ENCODE measurements at places on chromosomes 5 and 9.

DNA sequence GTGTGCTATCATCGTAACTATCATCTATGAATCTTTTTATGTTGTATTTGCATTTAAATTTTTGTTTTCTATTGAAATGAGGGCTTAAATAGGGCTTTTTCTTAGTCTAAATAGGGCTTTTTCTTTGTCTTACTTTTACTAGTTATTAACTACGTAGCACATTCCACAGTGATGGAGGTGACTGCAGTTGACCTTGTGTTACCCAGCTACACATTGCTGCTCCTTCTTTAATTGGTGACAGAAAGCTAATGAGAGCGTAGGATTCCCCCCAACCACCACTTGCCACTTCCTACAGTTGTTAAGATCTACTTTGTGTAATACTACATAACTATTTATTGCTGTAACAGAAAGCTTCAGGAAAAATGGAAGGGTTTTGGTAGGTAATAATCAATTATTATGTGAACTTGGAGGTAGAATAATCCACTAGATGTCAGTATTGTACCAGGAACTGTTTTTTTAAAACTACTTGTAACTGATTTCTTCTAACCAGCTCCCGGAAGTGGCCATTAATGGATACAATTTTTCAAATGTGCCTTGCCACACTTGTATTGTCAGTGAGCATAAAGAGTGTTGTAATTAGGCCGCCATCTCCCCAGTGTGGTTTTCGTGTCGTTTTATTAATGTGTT, 18.0 kb downstream of the MTRR start:
- no peak for DNase-seq

DNA sequence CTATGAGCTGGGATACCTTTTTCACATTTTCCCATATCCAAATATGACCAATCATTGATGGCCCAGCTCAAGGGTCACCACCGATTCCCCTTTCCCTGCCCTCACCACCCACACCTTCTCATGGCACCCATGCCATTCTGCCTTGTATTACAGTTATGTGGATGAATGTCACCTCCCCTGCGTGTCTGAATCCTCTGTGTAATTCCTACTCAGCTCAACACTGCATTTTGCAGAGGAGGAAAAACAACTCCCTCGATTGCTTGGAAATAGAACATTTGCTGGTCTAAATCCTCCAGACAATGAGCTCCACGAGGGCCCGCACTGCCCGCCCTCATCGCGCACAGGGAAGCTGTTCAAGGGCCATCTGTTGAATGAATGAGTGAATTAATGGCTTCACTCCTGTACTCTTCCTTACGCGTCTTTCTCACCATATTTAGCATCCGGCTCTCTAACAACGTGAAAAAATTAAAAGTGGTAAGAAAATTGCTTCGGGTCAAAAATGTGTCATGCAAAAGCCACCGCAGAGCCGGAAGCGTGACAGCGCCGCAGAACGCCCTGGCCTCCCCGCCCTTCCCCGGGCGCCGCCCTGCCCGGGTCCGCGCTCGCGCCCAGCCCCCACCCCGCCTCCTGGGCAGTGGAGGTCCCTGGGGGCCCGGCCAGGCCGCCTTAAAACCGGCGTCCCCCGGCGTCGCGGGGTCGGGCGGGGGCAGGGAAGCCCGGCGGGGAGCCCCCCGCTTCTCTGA, 704 bp downstream of the SUSD1 start:
- DNase-seq: peak; percentile 56

DNA sequence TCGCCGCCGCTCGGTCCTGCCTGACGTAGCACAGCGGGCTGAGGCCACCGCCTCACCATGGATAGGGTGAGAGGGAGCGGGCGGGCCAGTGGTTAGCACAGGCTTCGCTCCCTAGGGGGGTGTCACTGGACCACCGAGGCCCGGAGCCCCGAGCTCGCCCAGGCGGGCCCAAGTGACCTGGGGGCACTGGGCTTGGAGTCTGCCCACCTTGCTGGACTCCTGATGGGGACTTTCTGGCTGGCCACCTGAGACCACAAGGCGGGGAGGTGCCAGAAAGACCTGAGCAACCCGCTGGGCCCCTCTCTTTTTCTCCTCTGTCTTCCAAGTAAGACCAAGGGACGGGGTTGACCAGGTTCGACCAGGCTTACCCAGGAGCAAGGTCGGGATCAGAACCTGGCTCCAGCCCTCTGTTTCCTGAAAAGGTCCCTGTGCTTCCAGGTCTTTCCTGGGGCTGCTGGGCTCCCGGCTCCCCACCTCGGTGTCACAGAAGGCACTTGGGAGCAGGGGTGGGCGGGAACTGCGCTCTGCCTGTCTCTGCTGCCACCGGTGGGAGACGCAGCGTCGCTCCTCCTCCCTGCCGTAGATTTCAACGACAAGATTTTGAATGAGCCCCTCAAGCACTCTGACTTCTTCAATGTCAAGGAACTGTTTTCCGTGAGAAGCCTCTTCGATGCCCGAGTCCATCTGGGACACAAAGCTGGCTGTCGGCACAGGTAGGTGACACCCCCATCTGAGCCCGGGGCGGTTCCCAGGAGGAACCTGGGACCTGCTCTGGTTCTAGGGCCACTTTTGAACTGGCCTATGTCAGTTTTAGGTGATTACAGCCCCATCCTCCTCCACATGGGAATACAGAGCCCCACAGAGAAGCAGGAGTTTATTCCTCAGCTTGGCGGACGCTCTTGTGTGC, 1.0 kb downstream of the MRPS2 start:
- DNase-seq: no peak

DNA sequence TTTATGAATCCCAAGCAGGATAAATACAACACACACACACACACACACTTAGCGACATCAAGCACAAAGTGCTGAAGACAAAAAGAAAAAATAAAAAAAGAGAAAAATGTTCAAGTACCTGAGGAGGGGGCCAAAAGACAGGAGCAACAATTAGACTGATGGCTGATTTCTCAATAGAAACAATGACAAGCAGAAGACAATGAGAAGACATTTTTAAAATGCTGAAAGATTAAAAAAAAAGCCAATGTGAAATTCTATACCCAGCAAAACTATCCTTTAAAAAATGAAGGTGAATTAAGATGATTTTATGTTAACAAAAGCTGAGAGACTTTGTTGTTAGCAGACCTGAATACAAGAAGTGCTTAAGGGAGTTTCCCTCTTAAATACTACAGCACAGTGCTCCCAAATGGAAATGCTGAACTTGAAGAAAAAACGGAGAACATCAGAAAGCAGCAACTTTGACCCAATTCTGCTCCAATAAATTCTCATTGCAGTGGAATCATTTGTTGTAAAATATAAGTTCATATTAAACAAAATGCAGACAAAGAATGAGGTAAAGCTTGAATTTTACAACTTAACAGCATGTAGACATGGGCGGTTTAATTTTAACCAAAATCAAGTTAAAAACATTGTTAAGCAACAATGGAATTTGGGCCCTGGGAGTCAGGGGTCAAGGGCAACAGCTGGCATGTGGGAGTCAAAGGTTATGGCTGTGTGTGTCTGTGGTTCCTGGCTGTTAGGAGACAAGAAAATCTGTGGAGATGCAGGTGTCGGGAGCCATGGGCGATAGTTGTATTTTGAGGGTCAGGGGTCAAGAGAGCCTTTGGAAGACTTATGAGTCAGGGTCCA, 776 bp upstream of the RANBP17 start:
- DNase-seq: no peak

DNA sequence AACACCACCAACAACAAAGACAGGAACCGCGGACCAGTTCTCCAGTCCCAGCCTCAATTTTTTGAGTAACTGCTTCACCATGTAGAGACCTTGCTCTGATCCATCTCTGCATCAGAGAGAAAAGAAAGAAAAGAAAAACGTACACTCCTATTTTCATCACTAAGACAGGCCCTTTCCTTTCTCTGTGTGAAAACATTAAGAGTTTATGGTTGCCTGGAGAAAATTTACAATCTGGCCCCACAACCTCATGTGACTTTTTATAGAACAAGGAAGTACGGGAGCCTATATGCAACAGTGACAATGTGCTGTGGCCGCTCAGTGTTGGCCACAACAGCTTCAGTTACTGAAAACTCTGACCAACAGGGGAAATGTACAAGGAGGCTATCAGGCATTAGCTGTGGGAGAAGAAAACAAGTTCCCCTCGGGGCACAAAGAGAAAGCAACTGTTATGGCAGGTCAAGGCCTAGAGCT, 272.9 kb upstream of the PTGER4 start:
- no peak for DNase-seq

GRCh38 chr9:77417566-77417965, 230.6 kb downstream of the GNA14 start:
- DNase-seq: no peak

DNA sequence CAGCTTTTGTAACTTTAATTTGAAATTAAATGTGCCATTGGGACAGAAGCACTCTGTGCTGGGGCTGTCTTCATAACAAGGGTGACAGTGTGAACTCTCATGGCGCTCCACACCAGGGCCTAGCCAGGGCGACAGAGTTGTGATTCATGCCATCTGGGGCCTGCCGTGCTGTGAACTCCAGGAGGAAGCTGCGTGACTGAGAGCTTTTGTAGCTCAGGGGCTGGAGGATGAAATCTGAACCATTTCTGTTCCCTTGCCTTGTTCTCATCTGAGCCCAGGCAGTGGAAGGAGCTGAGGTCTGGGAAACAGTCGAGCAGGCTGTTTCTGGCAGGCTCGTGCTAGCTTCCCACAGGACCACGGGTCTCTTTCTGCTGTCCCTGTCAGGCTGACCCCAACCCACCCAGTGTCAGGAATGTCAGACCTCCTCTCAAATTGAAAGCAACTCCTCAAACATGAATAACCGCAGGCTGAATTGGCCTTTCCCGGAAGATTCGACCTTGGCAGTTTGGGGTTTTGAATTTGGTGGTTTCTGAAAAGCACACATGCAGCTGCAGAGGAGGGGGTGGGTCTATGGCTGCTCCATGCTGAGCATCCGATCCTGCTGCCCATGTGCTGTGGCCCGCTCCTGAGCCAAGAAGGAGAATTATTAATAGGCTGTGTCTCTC, 69.2 kb upstream of the RPS23 start:
- DNase-seq: no peak

DNA sequence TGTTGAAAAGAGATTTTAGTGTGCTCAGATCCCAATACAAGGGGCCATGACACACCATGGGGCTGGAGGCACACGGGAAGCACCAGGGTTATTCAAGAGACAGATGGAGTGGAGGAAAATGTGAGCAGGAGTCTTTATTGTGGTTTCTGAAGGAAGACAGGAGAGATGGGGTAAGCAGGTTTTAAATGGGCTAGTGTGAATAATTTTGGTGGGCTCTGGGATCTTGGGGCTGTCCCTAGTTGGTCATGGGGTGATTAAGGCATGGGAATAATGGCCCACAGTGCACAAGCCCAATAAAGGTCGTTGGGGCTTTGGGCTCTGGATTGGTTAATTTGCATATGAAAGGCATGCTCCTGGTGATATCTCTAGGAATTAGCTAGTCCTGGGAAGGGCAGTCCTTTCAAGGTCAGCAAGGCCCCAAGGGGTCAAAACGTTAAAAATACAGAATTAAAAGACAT, 3.6 kb upstream of the SCGB3A2 start:
- DNase-seq: no peak

- DNase-seq: no peak
These were observed 84.7 kb downstream of the CSNK1A1 start for GRCh38 chr5:149466457-149466972.

DNA sequence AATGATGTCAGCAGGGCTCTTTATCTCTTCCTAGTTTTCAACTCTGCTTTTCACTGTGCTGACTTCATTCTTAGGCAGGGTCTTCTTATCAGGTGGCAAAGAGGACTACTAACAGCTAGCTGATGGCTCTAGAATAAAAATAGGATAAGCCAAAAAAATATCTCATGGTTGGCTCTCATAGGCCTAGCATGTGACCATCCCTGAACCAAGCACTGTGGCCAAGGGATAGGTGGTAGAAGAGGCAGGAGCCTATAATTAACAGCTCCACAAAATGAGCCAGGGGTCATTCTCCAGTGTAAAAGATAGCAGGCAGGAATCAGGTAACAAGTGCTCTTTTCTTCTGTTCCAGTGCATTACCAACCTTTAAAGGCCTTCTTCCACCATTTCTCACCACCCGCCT, 21.1 kb downstream of the ANKDD1B start:
- no peak for DNase-seq

- no peak for DNase-seq
These were observed 436.7 kb downstream of the CTNND2 start for GRCh38 chr5:11467588-11467987.

DNA sequence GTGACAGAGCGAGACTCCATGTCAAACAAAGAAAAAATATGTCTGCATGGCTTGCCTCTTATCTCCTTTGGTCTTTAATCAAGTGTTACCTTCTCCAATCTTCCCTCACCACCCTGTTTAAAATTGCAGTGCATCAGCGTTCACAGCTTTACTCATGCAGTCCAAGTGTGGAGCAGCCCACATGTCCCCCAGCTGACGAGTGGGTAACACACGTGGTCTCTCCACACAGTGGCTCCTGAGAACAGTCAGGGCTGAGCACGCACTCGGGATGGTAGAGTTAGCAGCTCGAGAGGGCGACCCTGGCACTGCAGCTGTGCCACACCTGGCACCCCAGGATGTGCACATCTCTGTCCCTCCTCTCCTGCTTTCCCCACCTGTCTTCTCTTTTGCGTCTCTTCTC, 25.9 kb upstream of the CFAP157 start:
- no peak for DNase-seq

GRCh38 chr5:90845723-90846554, 287.3 kb downstream of the ADGRV1 start:
- no peak for DNase-seq

GRCh38 chr5:110824936-110825441, 86.2 kb downstream of the SLC25A46 start:
- DNase-seq: no peak

- no peak for DNase-seq
These were observed 76.0 kb upstream of the XPA start for GRCh38 chr9:97773091-97773490.

- DNase-seq: no peak
These were observed 137.3 kb upstream of the ACO1 start for GRCh38 chr9:32247168-32247567.

- no peak for DNase-seq
These were observed 1.2 kb downstream of the HAVCR1 start for GRCh38 chr5:157057459-157058370.

DNA sequence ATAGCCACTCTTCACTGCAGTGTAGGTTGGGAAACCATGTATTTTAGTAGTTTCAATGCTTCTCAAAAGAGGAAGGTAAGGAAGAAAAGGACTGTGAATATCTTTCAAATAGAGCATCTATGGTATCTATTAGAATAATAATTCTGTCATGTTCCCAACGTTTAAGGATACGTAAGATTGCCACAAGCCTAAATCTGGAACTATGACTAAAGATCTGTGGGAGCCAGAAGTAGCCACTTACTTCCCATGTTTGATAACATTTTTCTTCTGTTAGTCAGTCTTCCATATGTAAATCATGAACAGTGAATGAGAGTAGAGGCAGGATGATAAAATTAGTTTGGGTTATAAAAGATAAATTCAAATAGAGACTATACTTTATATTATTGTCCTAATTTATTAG, 16.3 kb upstream of the MROH2B start:
- no peak for DNase-seq

DNA sequence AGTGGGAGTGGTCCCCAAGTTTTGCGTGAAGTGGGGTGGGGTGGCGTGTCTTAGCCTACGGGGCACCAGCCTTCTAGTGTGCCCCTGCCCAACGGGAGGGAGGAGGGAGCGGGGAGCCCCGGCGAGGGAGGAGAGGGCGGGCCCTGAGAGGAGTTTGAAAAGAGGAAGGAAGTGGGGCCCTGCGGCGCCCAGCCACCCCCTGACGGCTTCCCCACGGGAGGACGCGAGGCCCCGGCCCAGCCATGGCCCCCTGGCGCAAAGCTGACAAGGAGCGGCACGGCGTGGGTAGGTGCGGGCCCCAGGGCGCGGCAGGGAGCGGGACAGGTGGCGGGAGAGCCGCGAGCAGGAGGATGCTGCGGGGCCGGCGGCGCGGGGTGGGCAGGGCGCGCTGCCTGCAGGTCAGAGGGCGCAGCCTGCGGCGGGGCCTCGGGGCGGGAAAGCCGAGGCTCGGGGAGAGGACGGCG, at the start of gene DOCK2:
Gene DOCK2 (plus strand): TSS at position 191 of the 464 bp plus-strand sequence. CDS start 52 bp downstream, at position 243.
- peak; percentile 58 for DNase-seq

All from activated T-cell treated with anti-CD3 and anti-CD28 coated beads for 4 hours (primary cell).